ENCODE measurements at places on chromosomes 4 and X.

DNA sequence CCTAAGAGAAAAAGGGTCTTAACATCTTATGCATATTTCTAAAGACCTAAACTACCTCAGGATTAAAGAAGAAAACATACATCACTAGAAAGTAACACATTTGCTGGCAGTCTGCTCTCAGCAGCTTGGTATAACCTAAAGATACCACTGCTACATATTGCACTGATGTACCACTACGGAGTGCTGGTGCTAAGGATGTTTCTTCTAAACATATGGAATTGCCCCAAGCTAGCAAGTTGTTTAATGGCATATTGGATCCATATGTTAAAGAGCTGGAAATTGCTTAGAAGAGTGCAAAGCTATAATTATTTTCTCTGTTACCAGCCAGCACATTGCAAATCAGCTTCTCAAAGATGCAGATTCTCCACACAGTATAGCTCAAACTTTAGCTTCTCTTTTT lies 436.5 kb upstream of the GALNTL6 start:
- DNase-seq: no peak

GRCh38 chr4:152301381-152301780 lies 234.5 kb downstream of the FBXW7 start:
- DNase-seq: no peak

DNA sequence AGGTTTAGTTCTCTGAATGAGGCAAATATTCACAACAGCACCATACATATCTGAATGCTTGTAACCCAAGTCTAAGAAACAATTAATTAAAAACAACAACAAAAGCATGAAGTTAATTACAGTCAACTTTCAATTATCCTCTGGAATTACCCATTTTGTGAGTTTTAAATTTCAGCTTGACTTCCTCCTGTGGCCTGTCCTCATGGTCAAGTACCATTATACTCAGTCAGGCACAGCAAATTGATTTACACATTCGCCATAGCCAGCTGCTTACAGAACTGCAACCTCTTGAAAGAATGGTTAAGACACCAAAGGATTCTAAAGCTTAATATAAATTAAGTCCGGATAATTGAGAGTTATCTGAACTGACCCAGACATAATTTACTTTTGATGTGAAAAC lies 306.5 kb downstream of the CAMK2D start:
- DNase-seq: no peak

DNA sequence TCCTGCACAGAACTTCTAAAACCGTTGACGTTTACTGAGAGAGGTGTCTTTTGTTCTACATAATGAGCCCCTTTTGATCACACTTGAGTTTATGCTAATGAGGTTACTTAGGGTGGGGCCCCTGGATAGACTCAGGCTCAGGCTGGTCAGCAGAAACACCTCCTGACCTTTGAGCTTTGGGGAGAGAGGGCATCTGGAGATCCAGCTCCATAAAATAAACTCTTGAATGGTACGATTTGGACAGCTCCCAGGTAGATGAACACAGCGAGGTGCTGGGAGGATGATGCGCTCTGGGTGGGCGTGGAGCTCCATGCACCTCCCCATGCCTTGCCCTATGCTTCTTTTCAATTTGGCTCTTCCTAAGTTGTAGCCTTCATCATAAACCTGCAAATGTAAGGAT lies 52.0 kb downstream of the ENOPH1 start:
- no peak for DNase-seq

GRCh38 chrX:148412006-148412405 lies 88.4 kb upstream of the AFF2 start:
- DNase-seq: no peak

DNA sequence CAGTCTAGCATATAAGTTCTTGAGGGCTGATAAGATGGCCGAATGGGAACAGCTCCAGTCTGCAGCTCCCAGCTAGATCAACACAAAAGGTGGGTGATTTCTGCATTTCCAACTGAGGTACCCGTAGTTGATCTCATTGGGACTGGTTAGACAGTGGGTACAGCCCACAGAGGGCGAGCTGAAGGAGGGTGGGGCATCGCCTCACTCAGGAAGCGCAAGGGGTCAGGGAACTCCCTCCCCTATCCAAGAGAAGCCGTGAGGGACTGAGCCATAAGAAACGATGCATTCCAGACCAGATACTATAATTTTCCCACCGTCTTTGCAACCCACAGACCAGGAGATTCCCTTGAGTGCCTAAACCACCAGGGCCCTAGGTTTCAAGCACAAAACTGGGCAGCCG lies 109.0 kb downstream of the RPS6KA6 start:
- no peak for DNase-seq

- no peak for DNase-seq
Measured at GRCh38 chr4:69775321-69775867, 15.0 kb upstream of the SULT1B1 start.
